Cardiac muscle cell (in vitro differentiated cells and primary cell): ENCODE measurements at places on chromosomes 3 and 15.
A peak's percentile ranks its signal among the peaks of the same experiment; 100 is the strongest.

- no peak for DNase-seq
These were observed 62.5 kb downstream of the WHAMM start for GRCh38 chr15:82871832-82872484.

GRCh38 chr3:37912052-37912733 is 50.5 kb downstream of the CTDSPL start:
- no peak for DNase-seq

DNA sequence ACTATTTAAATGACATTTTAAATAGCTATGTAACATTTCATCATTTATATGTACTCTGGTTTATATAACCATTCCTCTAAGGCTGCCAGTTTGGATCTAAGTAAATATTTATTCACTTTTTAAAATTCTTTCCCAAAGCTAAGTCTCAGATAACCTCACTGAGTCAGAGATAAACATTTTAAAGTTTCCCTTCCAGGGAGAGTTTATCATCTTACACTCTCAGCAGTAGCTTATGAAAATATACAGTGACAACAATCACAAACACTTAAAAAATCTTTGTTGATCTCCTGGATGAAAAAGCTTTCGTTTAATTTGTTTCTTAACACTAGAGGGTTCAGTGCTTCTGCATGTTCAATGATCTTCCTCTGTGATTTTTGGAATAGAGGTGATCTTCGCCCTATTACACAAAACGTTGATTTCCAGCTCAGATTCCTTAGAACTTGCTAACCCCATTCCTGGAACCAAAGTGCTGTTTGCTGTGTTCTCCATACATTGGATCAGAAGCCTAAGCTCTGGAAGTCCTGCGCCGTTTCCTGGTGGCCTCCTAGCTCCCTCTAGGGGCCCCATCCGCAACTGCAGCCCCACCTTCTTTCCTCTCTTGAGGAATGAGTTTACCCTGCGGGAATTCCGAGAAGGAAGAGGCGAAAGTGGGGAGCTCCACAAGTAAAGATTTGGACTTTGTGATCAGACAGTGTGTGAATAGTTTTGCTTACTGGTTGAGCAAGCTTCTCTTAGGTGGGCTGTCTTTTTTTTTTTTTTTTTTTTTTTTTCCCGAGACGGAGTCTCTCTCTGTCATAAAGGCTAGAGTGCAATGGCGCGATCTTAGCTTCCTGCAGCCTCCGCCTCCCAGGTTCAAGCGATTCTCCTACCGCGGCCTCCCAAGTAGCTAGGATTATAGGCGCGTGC is 29.3 kb upstream of the SACM1L start:
- DNase-seq = peak; percentile 80

GRCh38 chr3:20160230-20160629 is 25.8 kb downstream of the SGO1 start:
- DNase-seq = no peak

GRCh38 chr15:63506537-63507035 is 2.2 kb downstream of the USP3 start:
- no peak for DNase-seq

- peak; percentile 56 for DNase-seq
These were observed 511.3 kb downstream of the SHQ1 start for GRCh38 chr3:72336821-72337479.

GRCh38 chr3:170941551-170941950 is 33.1 kb upstream of the EIF5A2 start:
- DNase-seq = no peak
